Myocyte (in vitro differentiated cells): ENCODE measurements at places on chromosomes 2 and 18. TPM values are rescaled to one million over a fixed set of nuclear protein-coding genes. Genes with fewer than 3 reads are reported as not detected.

DNA sequence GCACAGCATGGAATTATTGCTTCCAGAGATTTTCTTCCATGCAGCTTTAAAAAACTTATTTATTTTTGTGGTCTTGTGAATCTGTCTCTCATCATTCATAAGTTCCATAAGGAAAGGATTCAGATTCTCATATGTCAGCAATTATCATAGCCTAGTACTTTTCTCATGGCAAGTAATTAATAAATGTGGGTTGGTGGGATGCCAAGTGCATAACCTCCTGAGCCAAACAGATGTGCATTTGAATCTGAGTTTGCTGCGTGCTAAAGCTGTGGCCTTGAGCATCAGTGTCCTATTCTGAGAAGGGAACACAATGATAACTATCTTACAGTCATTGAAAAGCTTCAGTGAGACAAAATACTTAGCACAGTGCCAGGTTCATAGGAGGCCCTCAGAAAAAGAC is 331.9 kb downstream of the PDE11A start:
- no peak for DNase-seq

- no peak for DNase-seq
These were observed 33.1 kb downstream of the KLHL29 start for GRCh38 chr2:23418056-23418455.

GRCh38 chr2:130351711-130352110 is 4.1 kb upstream of the PTPN18 start:
- DNase-seq, result no peak

- DNase-seq, result no peak
These were observed 14.2 kb upstream of the CABLES1 start for GRCh38 chr18:23121133-23121532.

- DNase-seq, result no peak
These were observed 2.1 kb upstream of the CACNB4 start for GRCh38 chr2:152100961-152101360.

GRCh38 chr2:233265899-233266431 is 14.5 kb downstream of the ATG16L1 start:
- DNase-seq, result no peak

DNA sequence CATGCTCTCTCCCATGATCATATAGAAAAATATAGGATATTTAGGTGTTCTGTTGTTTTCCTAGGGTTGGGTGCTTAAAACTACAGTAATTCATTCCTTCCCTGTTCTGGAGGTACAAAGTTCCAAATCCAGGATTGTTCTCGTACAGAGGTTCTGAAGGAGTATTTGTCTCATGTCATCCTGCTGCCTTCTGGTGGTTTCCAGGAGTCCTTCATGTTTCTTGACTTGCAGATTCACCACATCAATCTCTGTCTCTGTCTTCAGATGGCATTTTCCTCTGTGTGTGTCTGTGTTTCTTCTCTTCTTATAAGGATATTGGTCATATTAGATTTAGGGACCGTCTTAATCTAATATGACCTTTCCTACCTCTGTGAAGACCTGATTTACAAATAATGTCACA is 397.9 kb downstream of the NYAP2 start:
- DNase-seq, result peak; percentile 18

DNA sequence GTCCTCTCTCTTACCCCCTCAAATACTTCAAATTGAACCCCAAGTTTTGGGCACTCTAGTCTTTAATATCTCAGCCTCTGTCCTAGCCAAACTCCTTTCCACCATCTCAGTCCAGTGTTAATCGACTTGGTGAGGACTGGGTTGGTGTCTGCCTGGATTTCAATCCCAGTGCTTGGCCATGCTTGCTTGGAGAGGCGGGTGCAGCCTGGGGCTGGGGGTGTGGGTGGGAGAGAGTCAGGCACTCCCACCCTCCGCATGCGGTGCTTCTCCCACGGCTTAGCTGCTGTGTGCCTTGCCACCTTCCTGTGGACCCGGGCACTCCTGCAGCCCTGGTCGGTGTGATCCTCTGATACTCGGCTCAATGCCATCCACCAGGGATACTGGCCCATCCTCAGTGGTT is 220.8 kb upstream of the HDAC4 start:
- DNase-seq, result no peak

DNA sequence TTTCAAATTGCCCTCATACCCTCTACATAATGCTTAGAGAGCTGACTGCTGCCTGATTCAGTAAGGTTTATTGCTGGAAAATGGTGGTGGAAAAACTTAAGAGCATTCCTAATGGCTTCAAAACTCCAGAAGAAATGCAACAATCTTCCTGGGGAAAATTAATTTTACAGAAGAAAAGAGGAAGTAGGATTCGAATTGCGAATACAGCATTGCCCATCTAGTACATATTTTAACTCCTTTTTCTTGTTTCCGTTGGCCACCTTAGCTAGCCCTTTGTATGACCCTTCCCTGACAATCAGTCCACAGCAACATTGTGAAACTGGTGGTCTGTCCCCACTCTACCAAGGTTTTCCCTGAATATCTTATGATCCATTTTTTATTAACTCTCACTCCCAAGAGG is 224.7 kb downstream of the MTX2 start:
- DNase-seq, result no peak

DNA sequence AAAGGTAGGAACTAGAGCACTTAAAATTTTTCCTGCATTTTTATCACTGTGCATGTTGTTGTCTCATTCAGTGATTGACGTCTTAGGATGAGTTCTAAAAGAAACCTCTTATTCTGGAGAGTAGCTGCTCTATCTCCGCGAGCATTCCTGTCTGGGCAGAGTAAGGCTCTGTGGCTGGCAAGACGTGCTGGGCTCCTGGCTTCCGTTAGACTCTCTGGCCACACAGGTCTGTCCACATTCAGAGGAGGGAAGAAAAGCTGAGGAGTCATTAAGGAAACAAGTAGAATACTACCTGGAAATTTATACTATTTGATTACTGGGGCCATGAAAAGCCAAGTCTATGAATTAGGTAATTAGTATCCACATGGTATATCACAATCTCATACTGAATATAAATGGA is 138.0 kb upstream of the DNMT3A start:
- DNase-seq, result no peak

PFN4 gene
- 1.1 and 2.1 TPM in 2 replicates for total RNA-seq

CYBRD1 gene
- 163 and 175 TPM in 2 replicates for total RNA-seq

ASB18 gene
- 0.24 and 0.31 TPM in 2 replicates for total RNA-seq

ERFE gene
- 8.5 and 10.1 TPM in 2 replicates for total RNA-seq

NYAP2 gene
- 0.05 TPM in 1 of 2 replicates, not detected in the other for total RNA-seq

SPP2 gene
- not detected in 2 replicates for total RNA-seq

IL1F10 gene
- not detected in 2 replicates for total RNA-seq

GATA6 gene
- total RNA-seq, result 0.08 TPM in 1 of 2 replicates, not detected in the other
